Natural killer cell treated with Interleukin-12 subunit alpha and Interleukin-12 subunit beta and Interleukin-15 and Interleukin-18, amount 100 ng/mL, for 72 hours (primary cell): ENCODE measurements at places on chromosomes 12 and 14.

DNA sequence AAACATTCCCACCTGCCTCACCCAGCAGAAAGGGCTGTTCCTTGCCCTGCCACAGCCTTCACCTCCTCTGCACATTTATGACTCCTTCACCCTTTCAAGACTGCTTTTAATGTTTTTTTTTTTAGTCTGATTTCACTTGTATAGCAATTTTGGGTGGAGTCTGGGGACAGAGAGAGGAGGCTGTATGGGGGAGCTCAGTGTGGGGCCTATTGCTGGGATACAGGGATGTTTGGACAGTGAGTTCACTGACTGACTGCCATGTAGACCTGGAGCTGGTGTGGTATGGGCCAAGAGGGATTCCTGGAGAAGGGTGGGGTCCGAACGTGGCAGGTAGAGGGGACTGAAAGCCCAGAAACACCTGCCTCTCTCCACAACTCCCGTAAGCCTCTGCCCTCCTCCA, 1.9 kb upstream of the KRT85 start:
- DNase-seq = no peak

GRCh38 chr12:58346032-58346632, 404.8 kb downstream of the ATP23 start:
- DNase-seq = no peak

DNA sequence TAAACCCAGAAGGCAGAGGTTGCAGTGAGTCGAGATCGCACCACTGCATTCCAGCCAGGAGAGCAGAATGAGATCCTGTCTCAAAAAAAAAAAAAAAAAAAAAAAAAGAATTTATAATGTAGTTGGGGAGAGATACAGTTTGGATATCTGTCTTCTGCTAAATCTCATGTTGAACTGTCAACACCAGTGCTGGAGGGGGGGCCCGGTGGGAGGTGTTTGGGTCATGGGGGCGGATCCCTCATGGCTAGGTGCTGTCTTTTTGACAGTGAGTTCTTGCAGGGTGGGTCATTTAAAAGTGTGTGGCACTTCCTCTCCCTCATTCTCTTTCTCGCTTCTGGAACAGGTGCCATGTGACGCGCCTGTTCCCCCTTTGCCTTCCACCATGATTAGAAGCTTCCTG, 32.8 kb downstream of the CLIP1 start:
- DNase-seq = no peak

GRCh38 chr14:92570674-92571262, 57.2 kb downstream of the RIN3 start:
- no peak for DNase-seq

DNA sequence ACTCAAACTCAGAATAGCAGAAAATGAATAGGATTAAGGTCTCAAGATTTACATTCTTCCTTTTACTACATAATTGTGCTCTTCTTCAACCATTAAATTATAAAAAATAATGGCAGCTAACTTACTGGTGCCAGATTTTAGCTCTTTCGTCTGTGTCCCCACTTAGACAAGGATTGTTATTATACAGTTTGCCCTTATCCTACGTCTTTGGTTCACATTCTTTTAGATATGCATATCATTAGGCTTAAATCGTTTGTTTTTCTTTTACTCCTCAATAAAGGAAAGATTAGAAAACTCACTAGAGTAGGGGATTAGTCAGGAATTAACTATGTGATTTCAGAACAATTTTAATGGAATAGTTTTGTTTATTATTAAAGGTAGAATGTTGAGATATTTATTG, 129.6 kb upstream of the GARIN2 start:
- no peak for DNase-seq

- no peak for DNase-seq
Observed at GRCh38 chr14:63276492-63277342, 42.0 kb downstream of the GPHB5 start.

DNA sequence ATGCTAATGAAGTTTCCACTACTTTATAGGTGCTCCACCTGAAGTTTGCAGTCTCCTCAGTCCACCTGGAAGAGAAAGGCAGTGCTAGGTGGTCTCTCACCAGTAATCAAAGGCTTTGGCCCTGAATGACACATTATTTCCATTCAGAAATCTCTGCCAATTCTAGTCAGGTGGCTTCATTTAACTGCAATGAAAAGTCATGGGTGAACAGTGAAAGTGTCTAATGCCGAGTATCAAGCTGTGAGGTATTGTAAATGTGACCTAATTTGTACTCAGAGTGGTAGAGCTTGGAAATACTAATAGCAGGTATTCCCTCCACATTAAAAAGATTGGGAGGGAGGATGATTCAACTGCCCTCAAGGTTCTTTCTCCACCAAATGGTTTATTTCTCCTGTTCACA, 220.9 kb upstream of the LRFN5 start:
- DNase-seq = no peak

- no peak for DNase-seq
Observed at GRCh38 chr12:78797196-78797931, 67.2 kb upstream of the SYT1 start.

- DNase-seq = no peak
Observed at GRCh38 chr12:12883369-12884001, 7.9 kb upstream of the GPRC5A start.

- no peak for DNase-seq
Observed at GRCh38 chr12:10853776-10854175, 4.5 kb upstream of the PRR4 start.

DNA sequence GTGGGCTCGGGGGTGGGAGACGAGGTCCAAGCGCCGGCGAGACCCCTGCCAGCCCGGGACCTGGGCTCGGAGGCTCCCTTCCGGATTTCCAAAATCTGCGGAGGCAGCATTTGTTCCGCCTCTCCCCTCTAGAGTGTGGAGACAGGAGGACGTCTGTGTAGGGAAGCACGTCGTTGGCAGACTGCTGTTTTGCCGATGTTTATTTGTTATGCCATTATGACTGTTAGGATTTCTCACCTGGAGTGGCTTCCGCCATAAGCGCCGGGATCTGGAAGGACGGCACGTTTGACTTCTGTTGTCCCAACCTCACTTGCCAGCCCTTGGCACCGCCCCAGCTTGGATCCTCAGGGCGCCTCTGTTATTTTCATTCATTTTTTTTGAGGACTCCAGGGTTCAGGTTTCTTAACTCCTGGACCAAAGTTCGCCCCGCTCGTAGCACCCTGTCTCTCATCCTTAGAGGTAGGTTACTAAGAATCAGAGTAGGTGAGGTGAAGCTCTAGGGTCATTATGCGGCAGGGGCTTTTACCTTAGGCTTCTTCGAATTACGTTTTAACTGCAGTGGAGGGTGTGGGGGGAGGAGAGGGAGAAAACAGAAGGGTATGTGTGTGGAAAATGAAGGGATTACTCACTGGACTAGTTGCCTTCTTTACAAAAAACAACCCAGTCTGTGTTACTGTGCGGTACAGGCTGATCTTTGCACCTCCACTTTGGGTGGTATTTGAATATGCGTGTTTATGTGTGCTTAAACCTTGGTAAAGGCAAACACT, 547 bp upstream of the PYGL start:
- no peak for DNase-seq

DNA sequence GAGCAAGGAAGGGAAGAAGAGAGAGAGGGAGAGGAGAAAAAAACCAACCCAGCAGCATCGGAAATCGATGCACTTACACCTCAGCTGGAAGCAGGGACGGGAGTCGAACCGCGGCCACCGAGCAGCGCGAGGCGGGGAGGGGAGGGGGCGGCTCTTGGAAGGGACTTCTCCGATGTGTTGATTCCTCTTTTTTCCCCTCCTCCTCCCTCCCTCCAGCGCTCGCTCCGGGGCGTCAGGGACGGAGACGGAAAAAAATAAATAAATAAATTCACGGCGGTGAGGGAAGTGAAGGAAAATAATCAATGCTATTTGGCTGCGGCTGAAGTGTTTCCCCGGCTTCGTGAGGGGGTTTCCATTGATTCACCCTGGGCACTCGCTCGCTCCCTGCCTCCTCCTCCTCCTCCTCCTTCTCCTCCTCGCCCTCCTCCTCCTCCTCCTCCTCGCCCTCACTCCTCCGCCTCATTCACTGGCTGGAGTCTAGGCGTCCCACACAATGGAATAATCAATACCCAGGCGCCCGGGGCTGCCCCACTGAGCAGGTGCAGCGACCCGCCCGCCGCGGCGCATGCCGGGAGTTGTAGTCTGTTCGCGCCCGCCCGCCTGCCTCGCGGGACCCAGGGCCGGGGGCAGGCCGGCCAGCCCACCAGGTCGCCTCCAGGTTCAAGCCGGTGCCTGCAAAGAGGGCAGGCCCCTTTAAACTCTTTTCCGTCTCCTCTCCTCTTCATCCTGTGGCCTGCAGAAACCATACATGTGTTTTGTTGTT, at the start of gene ZFHX2:
ZFHX2 (minus strand) TSS at position 500 of the 763 bp plus-strand sequence. CDS start 16,440 bp downstream, outside the sequence.
- DNase-seq = peak; percentile 86

- DNase-seq = no peak
Observed at GRCh38 chr14:75711796-75712211, 50.8 kb downstream of the TTLL5 start.

DNA sequence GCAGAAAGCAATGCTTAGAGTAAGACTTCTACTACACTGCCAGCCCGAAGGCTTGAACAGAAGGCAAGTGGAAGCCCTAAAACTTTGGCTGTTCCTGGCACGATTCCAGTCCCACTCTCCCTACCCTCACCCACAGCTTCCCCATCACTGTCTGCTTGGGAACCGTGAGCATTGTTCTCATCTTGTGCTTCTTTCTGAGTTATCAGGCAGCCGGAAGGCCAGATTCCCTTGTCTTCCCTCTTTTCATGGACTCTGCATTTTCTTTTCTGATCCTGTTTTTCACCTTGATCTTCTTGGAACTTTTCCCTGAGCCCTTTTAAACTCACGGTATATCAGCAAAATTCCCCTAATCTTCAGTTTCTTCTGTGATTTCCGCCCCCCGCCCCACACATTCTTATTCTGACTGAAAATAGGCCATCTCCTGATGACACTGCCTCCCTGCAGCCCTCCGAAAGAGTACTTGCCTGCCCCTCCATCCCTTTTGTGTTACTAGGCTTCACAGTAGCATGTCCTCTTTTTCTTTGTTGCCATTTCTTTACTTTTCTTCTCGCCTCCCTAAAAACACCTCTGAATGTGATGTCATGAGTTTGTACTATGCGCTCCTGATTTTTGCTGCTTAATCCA, 29.9 kb downstream of the RCOR1 start:
- DNase-seq = no peak

DNA sequence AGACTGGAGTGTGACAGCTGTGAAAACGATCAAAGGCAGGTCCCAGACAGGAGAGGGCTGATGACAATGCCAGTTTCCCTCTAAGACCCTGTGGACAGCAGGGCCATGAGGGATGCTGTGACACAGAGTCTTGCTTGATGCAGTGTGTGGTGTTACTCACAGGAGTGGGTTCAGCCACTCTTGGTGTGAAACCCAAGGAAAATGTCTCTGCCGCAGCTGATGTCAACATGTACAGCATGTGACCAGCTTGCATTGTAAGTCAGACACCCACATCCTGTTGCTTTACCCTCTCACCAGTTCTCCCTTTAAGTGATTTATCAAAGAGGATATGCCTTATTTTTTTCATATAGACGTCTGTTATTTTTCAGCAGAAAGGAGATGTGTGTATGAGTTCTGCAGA, 268.6 kb downstream of the BTG1 start:
- peak; percentile 92 for DNase-seq

DNA sequence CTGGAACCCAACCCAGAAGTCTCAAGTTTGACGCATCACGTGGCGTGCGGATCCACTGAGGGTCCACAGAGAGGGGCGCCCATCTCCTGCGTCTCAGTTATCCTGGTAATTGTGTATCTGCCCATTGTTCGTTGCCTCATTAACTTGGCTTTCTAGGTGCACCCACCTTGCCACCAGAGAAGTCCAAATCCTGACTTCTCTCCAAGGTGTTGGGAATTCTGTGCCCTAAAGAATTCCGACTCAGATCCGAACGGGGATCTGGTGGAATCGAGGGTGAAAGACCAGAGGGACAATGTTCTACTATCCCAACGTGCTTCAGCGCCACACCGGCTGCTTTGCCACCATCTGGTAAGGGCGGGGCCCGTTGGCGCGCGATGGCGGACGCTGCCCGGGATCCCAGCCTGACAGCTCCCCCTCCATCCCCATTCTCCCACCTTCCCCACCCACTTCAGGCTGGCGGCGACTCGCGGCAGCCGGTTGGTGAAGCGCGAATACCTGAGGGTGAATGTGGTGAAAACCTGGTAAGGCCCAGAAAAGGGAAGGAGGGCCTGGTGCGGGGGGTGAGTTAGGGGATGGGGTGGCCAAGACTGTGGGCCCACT, 481 bp downstream of the REC8 start:
- no peak for DNase-seq

- DNase-seq = no peak
Observed at GRCh38 chr12:92560713-92561542, 141.9 kb upstream of the PLEKHG7 start.

GRCh38 chr12:64383675-64384074, 6.9 kb downstream of the C12orf56 start:
- DNase-seq = no peak

DNA sequence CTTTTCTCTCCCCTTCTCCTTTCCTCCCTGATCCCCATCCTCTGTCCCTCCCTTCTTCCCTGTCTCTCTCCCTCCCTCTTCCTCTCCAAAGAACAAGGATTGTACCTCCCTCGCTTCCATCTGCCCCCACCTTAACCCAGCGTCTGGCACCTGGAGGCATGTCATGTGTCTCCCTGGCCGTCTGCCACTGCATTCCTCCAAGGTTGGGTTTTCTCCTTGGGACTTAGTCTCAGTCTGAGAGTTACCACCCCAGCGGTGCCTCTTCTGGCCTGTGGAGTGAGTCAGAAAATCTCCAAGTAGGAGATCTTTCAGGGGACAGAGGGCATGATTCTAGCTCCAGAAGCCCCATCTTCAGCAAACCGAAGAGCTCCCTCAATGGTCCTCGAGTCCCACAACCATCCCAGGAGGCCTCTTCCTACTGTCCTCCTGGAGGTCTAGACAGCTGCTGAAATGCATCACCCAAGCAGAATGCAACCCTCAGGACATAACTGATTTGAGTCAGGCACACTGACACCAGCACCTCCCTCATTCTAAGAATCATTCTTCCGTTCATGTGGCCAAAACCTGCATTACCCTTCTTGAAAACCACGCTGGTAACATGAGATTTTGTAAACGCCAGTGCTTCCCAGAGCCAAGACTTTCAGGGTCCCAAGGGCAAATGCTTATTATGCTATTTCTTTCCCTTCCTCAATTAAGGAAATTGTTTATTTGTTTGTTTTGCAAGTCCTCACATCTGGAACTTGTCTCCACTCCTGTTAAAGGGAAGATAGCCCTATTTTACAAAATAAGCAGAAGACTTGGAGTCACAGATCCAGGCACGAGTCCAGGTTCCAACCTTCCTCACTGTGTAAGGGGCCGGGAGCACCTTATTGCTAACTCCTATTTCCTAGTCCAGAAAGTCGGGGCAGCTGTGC, 463.2 kb downstream of the BCL11B start:
- DNase-seq = no peak

DNA sequence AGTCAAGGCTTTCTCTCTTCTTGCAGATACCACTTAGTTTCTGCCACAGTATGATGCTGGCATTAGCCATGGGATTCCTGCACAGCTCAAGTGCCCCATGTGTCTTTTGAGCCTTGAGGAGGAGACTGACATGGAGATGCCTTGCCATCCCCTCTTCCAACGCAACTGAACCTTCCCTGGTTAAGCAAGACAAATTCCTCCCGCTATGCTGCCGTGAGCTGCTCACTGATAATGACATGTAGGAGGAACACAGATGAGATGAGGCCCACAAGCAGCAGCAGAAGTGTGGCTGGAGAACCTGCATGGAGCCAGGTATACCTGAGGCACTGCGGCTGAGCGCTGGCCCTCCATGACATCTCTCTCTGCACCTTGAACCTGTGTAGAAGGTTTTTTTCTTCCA, 15.4 kb upstream of the PPP1R1A start:
- no peak for DNase-seq
